HAP-1 (cell line): ENCODE measurements at places on chromosomes 7 and 10.

DNA sequence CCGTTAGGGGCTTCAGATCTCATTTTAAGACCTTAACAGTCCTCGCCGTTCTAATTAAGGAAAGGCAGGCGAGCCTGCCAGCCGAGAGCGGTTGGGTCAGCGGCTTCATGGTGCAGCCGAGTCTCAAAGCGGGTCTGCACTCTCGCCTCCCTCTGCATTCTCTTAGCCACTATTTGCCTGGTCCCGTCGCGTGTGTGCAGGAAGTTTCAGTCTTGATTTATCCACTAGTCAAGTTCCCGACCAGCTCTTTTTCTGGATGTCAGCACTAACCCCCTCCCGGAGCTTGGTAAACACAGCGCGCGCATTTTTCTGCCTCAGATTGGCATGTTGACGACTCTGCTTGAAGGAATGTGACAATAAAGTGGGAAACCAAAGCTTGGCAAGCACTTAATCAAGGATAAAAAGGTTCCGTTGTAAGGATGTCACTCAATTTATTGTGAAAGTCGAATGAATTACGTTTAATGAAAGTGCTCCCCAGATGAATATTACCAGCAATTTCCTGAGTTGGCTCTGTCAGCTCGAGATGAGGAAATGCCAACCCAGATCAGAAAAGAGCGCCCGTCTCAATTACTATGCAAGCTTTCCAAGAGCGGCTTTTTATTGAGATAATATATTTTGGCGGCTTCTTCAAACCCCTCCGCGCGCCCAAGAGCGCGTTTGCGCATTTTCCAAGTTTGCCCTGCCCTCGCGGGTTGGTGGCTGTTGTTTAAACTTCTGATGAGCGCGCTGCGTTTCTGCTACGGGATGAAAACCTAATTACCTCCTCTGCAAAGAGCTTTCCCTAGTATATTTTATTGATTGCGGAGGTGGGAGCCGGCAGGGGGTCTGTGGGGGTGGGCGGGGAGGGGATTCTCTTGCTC is 7.9 kb downstream of the NXPH1 start:
- no peak for DNase-seq

DNA sequence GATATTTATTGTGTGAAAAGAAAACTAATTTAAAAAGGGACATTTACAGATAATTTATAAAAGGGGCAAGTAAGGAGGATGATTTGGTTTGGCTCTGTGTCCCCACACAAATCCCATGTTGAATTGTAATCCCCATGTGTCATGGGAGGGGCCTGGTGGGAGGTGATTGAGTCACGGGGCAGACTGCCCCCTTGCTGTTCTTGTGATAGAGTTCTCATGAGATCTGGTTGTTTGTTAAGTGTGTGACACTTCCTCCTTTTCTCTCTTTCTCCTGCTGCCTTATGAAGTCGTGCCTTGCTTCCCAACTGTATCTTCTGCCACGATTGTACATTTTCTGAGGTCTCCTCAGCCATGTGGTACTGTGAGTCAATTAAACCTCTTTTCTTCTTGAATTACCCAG is 171.0 kb upstream of the SEMA3E start:
- no peak for DNase-seq

DNA sequence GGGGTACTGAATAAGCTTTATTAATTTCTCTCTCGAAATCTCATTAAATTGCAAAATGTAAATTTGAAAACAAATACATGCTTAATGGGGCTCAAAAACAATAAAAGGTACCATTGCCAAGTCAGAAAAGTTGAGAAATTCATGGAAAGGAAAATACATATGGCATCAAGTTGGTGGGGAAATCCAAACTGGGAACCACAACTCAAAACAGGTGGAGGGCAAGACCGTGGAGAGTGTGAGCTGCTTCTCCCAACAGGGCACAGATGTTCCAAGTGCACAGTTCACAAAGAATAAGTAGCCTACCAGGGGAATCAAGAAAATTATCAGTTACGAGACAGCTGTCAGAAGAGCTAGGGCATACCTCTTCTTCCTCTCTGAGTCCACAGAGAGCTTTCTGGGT is 26.6 kb downstream of the MKX start:
- DNase-seq, result no peak

DNA sequence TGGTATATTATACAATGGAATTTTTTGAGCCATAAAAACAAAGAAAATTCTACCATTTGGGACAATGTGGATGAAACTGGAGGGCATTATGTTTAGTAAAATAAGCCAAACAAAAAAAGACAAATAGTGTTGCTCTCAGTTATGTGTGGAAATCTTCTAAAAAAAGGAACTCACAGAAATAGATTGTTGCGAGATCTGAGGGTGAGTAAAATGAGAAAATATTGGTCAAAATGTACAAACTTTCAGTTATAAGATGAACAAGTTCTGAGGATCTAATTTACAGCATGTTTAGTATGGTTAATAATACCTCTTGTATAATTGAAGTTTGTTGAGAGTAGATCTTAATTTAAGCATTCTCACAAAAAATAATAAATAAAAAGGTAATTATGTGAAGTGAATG is 291.2 kb downstream of the KIF20B start:
- DNase-seq, result no peak

DNA sequence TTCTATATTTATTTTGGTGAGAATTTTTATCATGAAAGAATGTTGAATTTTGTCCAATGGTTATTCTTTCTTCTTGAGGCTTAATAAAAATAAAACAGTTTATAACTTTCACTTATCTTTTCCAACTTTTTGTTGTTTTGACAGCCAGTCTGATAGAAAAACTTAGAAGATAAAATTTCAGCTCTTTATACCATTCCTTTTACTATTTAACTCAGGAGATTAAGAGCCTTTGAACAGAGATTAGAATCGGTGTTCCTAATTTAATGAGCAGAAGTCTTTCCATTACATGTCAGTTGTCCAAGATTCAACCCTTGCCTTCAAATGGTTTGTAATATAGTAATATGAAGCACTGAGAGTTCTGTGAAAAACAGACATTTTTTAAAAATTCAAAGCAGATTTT is 97.8 kb upstream of the SEC61G start:
- DNase-seq, result no peak

- DNase-seq, result no peak
Measured at GRCh38 chr7:146185844-146186243, 69.2 kb downstream of the CNTNAP2 start.
